D341Med (cell line): ENCODE measurements at places on chromosomes 2 and 18.

DNA sequence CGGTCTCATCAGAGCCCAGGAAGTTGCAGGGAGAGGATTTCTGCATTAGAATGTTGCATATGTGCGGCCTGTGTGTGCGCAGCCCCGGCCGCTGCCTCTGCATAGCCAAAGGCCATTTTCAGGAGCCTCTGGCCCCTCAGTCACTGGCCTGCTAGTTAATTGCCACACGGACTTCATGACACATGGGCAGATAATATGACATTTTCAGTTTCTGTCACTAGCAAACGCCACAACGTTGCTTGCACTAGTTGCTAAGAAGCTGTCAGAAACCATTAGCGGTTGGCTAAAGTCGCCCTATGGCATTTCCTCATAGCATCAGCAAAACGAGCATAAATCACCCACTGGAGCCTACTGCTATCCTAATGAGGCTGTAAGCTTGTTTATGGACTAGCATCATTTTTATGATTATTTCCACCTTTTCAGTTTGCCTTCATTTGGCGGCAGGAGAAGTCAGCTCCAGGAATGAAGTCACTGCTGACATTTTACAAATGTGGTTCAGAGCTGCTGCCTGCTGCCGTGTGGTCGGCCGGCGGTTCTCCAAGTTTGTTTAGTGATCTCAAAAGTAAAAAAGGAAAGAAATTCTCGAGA is 73.7 kb downstream of the MEIS1 start:
- DNase-seq = no peak

DNA sequence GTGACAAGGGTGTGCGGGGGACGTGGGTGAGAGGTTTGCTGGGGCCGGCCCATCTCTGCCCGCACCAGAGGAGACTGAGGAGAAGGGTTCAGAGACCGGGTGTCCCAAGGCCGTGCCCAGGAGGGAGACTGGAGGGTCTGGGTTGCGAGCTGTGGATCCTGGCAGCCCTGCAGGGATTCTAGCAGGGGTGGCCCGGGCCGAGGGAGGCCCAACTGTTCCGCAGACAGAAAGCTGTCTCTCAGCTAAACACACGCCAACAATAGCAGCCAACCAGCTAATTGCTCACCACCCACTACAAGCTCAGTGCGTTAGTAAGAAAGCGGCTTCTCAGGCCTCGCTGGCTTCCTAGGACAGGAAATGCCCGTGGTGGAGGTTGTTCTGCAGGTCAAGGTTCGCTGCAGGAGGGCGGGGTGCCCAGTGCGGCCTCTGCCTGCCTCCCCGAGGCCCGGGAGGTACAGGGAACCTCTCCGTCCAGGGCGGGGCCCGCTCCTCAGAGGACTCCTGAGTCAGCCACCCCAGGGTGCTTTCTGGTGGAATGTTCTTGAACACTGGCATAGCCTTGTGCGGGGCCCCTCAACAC is 282.0 kb upstream of the PXDN start:
- DNase-seq = no peak

- peak; percentile 86 for DNase-seq
These were observed 64.0 kb upstream of the MAPRE2 start for GRCh38 chr18:34976899-34977837.

GRCh38 chr2:17258861-17259260 is 259.4 kb downstream of the RAD51AP2 start:
- no peak for DNase-seq

DNA sequence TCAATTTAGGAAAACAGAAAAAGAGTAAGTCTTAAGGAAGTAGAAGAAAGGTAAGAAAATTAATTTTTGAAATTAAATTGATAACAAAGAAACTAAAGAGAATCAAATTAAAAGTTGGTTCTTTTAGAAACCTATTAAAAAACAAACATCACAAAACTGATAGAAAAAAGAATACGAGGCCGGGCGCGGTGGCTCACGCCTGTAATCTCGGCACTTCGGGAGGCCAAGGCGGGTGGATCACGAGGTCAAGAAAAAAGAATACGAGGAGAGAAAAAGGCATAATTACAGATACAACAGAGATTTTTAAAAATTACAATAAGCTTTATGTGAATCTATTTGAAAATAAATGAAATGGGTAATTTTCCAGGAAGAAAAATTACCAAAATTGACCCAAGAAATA is 11.8 kb downstream of the PREPL start:
- no peak for DNase-seq

DNA sequence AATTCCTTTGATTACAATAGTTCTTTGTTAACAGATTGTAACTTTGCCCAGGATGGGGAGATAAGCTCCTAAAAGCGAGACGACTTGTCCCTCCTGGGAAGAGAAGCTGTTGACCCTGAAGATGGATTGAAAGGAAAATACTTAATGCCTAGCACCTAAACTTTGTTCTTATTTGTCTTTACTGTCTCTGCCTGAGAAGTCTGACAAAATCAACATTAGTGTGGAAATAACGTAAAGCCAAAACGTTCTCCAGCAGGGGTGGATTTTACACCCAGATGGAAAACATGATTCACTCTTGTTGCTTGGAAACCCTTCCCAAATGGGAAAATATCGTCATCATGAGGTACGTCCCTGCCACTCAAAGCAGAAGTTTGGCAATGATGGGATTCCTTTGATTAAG is 450.1 kb downstream of the SLC4A3 start:
- DNase-seq = no peak

- no peak for DNase-seq
These were observed 42.1 kb upstream of the GALR1 start for GRCh38 chr18:77207540-77207939.

DNA sequence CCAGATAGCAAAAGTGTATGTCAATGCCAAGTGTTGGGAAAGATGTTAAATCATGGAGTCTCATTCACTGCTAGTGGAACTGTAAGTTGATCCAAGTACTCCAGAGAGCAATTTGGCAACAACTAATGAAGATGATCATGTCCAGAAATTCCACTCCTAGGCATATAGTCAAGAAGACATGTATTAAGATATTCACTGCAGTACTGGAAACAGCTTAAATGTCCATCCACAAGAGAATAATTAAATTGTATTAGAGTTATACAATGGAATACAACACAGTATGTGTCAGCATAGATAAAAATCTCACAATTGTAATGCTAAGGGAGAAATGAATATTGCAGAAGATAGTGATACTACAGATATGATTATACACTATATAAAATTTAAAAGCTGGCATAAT is 15.2 kb upstream of the LBH start:
- DNase-seq = no peak

DNA sequence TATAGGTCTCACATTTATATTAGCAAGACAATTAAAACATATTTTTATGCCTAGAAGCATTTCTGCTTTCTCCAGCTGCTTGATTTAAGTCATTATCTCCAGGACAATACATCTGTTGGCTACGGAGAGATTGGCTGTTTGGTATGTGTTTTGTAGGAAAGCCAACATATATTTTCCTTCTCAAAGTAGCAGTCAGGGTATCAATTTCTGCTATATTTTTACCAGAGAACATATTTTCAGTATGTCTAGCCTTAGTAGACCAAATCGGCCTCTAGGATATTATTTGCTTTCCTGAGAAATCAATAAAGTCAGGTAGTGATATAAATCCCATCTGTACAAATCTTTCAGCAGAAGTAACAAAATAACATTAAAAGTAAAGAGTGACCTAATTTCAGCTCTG is 150.0 kb upstream of the COL3A1 start:
- no peak for DNase-seq

DNA sequence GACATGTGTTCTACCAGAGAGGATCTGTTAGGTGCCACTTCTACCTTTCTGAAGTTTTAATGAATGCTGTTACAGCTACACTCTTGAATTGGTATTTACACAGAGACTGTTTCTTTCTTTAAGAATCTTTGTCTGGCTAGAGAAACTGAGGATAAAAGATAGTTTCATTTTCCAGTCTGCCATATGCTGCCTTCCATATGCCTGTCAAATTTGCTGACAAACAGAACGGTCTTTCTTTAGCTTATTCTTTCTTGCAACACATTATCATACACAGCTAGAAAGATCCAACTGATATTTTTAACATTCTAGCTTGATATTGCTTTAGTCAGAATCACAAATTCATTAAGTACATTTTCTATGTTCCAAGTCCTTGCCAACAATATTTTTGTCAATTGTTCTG is 409.8 kb upstream of the CELF4 start:
- DNase-seq = no peak

GRCh38 chr18:49834258-49834657 is 20.9 kb upstream of the ACAA2 start:
- DNase-seq = no peak
